ENCODE measurements at places on chromosomes 2 and 18. TPM values are rescaled to one million over a fixed set of nuclear protein-coding genes. Genes with fewer than 3 reads are reported as not detected.

Gene VAMP8
- 91.0 TPM for total RNA-seq

Gene KLHL41
- not detected for total RNA-seq

Gene DES
- 327 TPM for total RNA-seq

Gene SP5
- 1.8 TPM for total RNA-seq

DNA sequence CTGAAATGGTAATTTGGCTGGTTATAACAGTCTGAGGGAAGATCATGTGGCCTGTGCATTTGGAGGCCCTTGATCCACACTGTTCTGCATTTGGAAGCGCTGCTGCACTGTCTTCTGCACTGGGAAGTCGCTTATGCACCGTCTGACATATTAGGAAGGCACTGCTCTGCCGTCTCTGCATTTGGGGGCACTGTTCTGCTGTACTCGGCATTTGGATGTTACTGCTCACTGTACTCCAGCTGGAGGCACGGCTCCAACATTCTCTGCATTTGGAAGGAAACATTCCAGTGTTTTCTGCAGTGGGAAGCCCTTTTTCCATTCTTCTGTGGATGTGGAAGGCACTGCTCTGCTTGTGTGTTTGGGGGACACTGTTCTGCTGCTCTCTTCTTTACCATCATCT, 9.6 kb upstream of the PROM2 start:
- H3K4me1 ChIP-seq = peaks cover 22% of the 10 kb centered on the region
- no peak overlapping the region for H3K27ac ChIP-seq
- no peaks in the 10 kb centered on the region for H3K27me3 ChIP-seq
- no peak overlapping the region for H3K4me3 ChIP-seq

DNA sequence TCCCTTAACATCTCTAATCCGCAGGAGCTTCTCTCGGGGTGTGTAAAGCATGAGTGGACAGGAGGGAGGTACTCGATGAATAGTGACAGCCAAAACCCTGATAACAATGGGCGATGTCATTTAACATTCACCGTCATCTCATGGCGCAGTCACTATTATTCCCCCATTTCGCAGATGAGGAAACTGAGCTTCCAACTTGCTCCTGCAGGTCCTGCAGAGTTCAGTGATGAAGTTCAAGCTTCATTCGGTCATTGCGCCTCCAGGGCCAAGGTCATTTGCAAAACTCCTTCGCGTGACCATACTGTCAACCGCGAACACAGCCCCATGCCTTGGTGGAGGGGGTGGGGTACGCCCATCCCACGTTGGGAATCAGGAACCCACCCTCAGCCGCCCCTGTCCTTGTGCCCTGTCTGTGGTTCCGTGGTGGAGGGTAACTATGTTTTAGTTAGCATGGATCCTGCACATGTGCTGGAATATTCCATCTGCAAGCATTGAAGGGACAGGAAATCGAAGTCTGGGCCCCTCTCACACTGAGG, 215.5 kb downstream of the TFCP2L1 start:
- DNase-seq = no peak
- H3K36me3 ChIP-seq = no peaks in the 10 kb centered on the region
- H3K4me3 ChIP-seq = no peak overlapping the region
- H3K27me3 ChIP-seq = no peaks in the 10 kb centered on the region
- no peak overlapping the region for H3K27ac ChIP-seq

DNA sequence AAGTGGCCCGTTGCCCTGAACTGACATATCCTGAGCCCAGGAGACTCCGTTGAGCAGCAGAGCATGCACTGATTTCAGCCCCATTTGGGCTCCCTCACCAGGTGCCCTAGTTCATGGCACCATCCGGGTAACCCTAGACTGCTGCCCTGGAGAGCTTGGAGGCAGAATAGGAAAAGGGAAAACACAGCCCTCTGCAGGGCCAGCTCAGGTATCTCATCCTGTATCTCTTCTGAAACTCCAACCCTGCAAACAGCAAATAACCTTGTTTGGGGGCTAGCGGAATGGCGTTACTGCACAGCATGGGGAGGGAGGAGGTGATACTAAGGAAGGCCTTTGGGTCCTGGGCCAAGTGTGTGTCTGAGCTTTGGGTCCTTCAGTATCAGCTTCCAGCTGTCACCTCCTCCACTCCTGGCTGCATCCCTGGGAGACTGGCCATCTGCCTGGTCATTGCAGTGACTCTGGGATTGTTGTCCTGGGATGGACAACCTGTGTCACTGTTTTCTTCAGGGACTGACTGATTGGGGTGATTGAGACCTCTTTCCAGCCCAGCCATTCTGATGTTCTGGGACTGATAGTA, 233.8 kb upstream of the SKOR2 start:
- H3K27me3 ChIP-seq = peaks cover 38% of the 10 kb centered on the region
- no peaks in the 10 kb centered on the region for H3K36me3 ChIP-seq
- no peak for DNase-seq
- H3K4me3 ChIP-seq = no peak overlapping the region

DNA sequence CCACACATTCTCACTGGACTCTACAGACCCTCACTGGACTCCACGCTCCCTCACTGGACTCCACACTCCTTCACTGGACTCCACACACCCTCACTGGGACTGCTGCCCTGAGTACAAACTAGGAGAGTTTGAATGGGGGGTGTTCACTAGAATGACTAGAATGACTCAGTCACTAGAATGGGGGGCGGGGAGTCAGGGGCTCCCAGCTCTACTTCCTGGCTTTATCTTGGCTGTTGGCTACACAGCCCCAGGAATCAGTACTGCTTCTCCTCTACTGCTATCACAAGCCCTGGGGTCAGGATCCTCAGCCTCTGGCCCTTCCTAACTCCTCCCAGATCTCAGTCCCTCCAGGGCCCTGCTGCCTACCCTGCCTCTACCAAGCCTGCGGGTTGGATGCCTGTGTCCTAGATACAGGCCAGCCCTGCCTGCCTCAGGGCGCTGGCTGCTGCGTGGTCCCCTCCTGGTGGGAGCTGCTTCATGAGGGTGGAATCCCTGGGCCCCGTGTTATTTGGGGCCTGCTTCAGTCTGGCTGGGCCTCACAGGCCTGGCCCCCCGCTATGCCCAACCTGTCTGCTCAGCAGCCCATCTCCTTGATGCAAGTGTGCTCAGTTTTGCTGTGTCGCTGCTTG, 7.8 kb downstream of the PTMA start:
- peaks cover 6% of the 10 kb centered on the region for H3K36me3 ChIP-seq
- peaks cover 31% of the 10 kb centered on the region for H3K4me1 ChIP-seq
- H3K27me3 ChIP-seq = no peaks in the 10 kb centered on the region
- DNase-seq = no peak

DNA sequence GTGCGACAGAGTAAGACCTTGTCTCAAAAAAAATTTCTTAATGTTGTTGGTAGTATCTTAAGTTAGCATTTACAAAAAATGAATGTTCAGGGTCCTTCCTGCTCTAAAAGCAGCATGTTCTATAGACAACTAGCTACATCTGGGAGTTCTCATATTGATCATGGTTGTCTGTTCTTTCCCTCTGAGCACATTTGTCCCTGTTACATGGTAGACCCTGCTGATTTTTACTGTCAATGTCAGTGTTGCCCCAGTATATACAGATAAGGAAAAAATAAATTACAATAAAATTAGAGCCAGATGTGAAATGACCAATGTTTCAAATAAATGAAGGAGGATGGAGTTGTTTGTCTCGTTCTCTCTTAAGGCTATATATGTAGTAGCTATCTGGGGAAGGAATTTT, 63.2 kb downstream of the KCMF1 start:
- no peak overlapping the region for H3K27ac ChIP-seq
- H3K36me3 ChIP-seq = peaks cover 11% of the 10 kb centered on the region
- no peaks in the 10 kb centered on the region for H3K4me1 ChIP-seq
- H3K27me3 ChIP-seq = no peaks in the 10 kb centered on the region

DNA sequence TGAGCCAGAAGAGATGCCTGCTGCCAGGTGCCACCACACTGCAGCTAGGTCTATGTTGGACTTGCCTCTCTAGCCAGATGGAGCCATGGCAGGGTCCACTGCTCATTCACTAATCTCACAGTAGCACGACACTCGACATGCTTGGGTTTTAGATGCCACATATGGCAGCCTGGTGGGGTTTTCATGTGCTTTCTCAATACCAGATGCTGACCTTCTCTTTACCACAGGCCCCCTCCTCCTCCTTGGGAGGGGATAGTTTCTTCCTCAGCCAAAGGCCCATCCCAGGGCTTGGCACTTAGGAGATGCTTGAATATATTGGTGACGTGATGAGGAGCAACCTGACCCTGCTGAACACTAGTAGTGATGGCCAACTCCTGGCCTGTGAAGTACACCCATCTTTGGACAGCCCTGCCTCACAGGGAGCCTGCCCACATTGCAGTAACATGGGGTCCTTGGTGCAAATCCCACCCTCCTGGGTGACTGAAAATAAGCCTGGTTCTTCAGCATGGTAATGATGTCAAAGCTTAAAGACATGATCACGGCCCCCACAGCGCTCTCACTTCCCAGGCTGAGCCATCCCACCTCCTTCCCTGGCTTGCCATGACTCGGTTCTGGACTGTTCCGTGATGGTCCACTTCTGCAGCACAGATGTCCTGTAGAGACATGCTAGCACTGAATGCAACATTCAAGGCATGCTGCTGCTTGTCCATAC, 227.5 kb downstream of the SH3RF3 start:
- no peaks in the 10 kb centered on the region for H3K36me3 ChIP-seq
- H3K4me3 ChIP-seq = no peak overlapping the region
- H3K27me3 ChIP-seq = no peaks in the 10 kb centered on the region

GRCh38 chr2:128690431-128690830, 371.8 kb upstream of the HS6ST1 start:
- no peak for DNase-seq
- H3K27me3 ChIP-seq = no peaks in the 10 kb centered on the region
- H3K4me3 ChIP-seq = no peak overlapping the region
